Hepatocyte (in vitro differentiated cells): ENCODE measurements at places on chromosomes 7 and 10. TPM values are rescaled to one million over a fixed set of nuclear protein-coding genes. Genes with fewer than 3 reads are reported as not detected.

DNA sequence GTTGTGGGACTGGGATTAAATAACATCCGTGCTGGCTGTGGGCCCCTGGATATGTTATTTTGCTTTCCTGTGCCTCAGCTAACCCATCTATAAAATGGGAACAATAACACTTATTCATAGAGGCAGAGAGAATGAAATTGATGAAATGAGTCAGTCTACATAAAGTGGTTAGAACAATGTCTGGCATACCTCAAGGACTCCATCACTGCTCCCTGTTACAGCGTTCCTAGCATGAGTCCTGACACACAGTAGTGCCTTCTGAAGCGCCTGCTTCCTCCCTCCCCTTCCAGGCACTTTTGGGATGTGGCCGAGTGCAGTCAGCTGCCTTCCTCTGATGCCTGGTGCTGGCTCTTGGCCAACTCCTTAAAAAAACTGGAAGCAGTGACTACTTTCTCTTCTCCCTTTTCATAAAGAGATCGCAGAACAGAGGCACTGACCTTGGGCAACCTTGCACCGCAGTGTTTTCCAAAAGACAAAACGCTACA, 108.4 kb upstream of the ZMIZ1 start:
- peak; percentile 58 for DNase-seq

- no peak for DNase-seq
Observed at GRCh38 chr7:2033586-2034135, 199.1 kb downstream of the MAD1L1 start.

CYP26A1 gene
- 0.69 TPM in 1 of 2 replicates, not detected in the other for polyA plus RNA-seq

DNA sequence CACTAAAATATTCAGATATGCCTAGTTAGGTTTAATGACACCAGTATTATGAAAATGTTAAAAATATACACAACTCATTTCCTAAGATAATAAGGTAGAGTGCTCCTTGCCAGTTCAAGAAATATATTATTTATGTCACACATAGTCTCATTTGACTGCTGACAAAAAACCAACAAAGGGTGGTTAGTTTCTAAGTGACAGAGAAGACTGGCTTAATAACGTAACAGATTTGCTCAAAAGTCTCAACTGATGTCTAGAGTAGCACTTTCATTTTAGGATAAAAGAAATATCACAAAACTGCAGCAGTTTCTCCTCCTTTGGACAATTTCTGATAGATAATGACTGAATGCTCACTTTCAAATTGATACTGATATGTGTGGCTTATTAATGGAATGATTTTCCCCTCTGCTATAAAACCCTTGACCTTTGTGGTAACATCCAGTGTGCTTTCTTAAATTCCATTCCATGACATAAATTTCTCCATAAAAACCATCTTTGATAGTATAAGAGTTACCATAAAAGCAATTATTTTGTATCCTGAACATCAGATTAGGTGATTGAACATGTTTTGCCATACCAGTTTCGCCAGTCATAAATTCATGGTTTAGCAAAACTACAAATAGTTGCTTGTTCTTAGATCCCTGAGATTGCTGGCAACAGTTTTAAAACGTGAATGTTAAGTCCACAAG, 94.2 kb downstream of the NRBF2 start:
- no peak for DNase-seq

- no peak for DNase-seq
Observed at GRCh38 chr7:34011696-34012095, 106.4 kb downstream of the BMPER start.

- no peak for DNase-seq
Observed at GRCh38 chr10:63467841-63468240, 2.1 kb upstream of the JMJD1C start.

LIPN gene
- not detected in 2 replicates for polyA plus RNA-seq

- peak; percentile 66 for DNase-seq
Observed at GRCh38 chr7:89232-90019, 102.9 kb upstream of the FAM20C start.

DNA sequence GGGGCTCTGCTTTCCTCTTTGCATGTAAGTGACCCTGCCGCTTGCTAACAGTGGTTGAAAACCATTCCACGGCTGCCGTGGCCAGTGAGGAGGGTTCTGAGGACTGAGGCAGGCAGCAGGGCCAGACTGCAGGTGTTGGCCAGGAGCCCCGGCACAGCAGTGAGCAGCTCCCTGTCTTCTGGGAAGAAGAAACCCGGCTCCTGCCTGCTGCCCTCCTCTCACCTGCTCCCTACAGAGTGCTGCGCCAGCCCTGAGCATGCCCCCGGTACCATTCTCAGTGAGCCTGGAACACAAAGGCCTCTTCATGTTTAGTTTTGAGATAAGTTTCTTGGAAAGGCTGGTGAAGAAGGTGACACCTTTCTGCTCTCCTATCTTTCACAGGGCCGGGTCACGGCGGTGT, 199.9 kb downstream of the TAX1BP1 start:
- no peak for DNase-seq

DNA sequence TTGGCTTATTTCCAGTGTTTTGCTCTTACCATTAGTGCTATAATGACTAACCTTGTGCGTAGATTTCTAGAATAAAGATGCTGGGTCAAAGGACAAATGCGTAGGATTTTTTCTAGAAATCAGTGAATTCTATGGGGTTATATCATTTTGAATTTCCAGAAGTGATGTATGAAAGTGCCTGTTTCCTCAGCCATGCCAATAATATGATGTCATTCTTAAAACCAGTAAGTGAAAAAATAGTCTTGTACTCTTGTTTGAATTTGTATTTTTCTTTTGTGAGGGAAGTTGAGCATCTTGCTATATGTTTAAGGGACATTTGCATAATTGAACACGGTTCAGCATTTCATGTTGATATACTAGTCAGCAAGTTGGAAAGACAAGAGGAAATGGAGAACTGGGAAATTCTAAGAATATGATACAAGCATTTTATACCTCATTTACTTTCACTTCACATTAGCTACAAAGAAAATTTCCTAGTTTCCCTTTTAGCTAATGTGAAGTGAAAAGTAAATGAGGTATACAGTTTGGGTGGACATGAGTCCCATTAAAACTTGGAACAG, 3.8 kb upstream of the DNAH11 start:
- DNase-seq: no peak

DNA sequence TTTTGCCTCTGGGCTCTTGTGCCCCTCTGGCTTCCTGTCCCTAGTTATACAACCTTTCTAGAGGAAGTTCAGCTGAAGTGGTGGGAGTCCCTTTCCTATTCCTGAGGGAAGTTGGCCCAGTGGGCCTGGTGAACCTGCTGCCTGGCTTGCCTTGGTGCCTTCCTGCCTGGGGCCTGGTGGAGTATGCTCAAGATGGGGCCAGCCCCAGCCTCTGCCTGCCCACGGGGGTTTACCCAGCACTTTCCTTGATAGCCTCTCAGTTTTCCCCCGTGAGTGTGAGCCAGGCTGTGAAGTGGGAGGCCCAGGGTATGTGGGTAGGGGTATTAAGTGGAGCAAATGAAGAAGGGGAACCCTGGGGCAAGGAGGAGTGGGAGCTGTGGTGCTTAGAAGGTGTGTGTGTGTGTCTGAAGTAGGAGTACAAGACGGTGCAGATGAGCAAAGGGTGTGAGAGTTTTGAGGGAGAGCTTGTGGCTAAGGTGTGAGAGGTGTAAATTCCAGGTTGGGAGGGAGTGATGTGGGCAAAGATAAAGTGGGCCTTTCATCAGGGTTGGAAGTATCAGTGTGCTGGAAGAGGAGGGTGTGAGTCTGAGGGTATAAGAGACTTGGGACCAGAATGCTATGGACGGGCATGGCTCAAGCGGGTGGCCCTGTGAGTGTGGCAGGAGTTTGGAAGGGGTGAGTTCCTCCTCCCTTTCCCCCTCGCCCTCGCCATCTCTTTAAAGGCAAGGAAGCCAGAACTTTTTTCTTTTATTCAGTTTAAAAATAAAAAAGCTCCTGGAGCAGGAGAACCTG, 10.9 kb upstream of the PAX2 start:
- DNase-seq: no peak

VGF gene
- 0.19 and 0.80 TPM in 2 replicates for polyA plus RNA-seq

DNA sequence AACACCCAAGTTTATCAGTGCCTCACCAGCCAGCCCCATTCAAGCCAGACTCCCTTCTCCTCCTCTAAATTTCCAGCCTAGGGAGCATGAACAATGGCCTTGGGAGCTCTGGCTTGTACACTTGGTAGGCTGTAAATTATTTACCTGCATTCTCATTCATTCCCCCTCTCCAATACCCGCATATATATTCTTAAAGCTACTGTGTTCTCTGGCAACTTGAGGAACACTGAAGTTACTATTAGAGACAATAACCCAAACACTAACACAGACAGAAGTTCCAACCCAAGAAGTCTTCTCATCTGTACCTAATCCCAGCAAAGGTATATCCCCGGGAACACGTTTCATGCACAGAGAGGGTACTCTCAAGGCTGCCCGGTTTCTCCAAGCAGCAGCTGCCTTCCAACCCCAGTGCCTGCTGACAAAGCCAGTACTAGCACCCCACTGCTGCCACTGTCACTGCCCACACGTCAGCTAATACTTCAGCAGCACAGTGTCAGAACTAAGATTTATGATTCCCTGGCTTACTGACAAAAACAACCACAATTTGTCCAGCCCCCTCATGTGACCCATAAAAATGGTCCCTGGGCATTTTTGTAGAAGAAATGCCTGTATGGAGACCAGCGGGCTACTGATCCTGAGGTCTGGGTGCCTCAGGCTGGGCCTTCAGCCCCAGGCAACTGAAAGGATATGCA, 3.1 kb downstream of the WDR91 start:
- no peak for DNase-seq

GRCh38 chr7:159012353-159013069, 132.2 kb downstream of the VIPR2 start:
- DNase-seq: peak; percentile 62

DNA sequence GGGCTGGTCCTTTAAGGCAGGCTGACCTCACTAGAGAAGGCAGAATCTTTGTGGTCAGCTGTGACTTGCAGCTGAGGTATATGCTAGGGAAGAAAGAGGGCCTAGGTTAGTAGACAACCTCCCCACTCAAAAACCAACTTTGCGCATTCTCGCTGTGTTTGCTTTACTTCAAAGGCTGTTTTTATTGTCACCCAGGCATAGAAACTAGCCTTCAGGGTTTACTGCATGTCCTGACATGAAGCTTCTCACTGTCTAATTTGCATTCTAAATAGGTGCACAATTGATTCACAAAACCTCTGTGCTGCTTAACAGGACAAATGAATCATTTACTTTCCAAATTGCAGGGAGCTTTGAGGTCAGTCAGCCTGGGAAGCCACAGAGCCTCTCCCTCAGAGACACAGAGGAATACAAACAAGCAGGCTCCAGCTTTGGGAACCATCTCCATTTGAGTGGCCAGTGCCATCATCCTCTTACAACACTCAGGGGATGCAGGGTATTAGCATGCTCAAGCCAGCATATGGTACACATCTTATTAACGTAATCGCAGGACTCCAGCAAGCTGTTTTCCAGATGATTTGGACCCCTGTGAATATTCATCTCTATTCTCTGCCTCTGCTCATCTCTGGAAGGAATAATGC, 596.4 kb upstream of the GHITM start:
- DNase-seq: no peak

FBXO24 gene
- polyA plus RNA-seq: 0.49 and 1.6 TPM in 2 replicates

DNA sequence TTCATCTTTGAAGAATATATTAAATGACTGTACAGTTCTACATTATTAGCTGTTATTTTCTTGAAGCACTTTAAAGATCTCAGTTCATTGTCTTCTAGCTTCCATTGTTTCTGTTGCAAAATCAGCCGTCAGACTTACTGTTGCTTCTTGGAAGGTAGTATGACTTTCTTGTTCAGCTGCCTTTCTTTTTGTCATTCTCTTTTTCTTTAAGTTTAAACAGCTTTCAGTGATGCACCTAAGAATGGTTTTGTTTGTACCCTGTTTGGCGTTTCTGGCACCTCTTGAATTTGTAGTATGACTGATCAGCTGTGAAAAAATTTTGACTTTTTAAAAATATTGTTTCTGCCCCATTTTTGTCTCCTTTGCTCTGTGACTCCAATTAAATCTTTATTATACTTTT, 9.3 kb downstream of the MKLN1 start:
- no peak for DNase-seq

GRCh38 chr10:72308320-72308987, 34.7 kb downstream of the DDIT4 start:
- DNase-seq: peak; percentile 86

MAP3K8 gene
- polyA plus RNA-seq: 37.9 and 40.0 TPM in 2 replicates

MGAM2 gene
- polyA plus RNA-seq: 0.23 and 1.6 TPM in 2 replicates

RET gene
- polyA plus RNA-seq: not detected in 2 replicates

DNA sequence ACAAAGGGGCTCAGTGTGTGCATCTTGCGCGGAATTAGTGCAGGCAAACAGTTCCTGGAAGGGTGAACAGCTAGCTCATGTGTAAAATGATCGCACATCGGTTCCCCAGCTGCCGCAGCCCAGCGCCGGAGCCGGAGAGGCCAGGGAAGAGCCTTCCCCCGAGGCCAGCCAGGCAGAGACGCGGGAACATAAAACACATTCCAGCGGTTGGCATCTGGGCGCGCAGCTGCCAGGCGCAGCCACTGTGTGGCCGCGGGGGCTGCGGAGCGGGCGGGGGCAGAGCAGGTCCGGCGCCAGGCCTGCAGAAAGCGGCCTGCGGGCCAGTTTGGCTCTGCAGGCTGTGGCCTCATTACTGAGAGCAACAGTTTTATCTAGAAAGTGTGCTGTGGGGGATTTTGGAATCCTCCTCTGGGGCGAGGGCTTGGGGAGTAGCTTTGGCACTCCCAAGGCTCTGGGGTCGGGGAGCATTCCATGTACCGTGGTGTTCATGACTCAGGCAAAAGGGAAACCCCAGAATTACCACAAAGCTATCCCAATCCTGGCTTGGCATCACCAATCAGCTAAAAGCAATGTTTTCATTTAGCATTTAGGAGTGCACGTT, 74.3 kb downstream of the SAMD9 start:
- DNase-seq: peak; percentile 28

OR9A2 gene
- not detected in 2 replicates for polyA plus RNA-seq

- no peak for DNase-seq
Observed at GRCh38 chr10:111249925-111250324, 173.1 kb downstream of the ADRA2A start.

GRCh38 chr7:116041615-116042014, 11.1 kb upstream of the TFEC start:
- DNase-seq: no peak

DNA sequence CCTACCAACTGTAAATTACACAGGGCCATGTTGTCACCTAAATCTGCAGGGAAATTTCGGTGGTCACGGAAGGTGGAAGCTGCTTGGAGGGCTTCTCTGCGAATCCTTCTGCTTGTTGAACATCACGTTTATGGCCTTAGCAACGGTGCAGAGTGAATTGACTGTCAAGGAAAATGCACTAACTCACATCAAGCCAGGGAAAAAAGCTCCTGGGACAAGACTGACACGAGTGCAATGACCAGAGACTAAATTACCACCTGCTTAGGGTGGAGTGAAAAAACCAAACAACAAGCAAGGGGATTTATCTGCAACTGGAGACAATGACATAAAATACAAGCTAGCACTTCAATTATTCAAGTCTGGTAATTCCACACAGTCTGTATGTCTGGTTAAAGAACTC, 211.2 kb downstream of the JAZF1 start:
- DNase-seq: no peak

PIP gene
- not detected in 2 replicates for polyA plus RNA-seq

- DNase-seq: no peak
Observed at GRCh38 chr7:77450613-77451012, 34.5 kb upstream of the GSAP start.

NEBL gene
- 6.3 and 9.9 TPM in 2 replicates for polyA plus RNA-seq

- DNase-seq: no peak
Observed at GRCh38 chr7:46752881-46753366, 829.0 kb downstream of the TNS3 start.
